Stimulated activated CD4-positive, alpha-beta T cell treated with anti-CD3 and anti-CD28 coated beads, Interleukin-4, amount 100 ng/mL, for 1 hour (primary cell): ENCODE measurements at places on chromosomes 3 and 15.

DNA sequence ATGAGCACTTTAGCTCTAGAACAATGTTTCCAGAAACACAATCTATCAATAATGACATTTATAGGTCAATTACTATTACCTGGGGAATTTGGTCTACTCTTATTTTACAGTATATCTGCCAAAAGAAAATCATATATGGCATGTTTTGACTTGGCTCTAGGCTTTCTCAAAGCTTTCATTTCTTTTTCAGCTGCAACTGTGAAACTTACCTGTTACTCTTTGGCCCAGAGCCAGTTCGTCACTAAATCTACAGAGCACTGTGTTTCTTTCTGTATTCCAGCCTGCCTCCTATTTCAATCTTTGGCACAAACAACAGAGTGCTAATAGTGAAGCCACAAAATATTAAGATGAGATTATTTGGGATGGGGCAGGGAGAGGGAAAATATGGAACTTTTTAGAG, 76.0 kb downstream of the P2RY1 start:
- no peak for DNase-seq

GRCh38 chr3:8762607-8763377, 6.6 kb downstream of the OXTR start:
- DNase-seq: no peak

- DNase-seq: no peak
Measured at GRCh38 chr3:97778152-97778551, 13.6 kb downstream of the ARL6 start.

DNA sequence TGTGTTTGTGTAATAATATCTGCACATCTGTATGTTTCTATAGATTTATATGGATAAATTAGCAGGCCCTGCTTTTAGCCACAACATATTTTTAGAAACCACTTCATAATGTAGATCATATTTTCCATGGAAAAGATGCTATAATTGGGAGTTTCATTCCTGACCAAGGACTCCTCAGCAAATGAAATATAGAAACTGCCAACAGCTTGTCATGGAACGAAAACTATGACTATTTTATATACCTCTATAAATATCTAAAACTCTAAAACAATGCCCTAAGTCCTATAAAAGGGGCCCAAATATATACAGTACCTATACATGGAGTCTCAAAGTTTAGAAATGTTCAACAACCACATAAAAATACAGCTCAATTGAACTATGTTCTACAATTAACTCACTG, 27.9 kb downstream of the EID1 start:
- no peak for DNase-seq

DNA sequence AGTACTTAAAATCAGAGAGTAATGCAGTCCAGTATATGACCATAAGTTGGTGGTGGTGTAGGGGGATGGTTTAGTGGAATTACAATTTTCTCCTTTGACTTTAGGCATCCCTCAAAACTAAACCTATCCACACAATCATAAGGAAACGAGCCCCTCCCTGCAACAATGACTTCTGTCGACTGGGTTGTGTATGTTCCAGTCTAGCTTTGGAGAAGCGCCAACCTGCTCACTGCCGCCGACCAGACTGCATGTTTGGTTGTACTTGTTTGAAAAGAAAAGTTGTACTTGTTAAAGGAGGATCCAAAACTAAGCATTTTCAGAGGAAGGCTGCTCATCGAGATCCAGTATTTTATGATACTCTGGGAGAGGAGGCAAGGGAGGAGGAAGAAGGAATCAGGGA, 52.8 kb downstream of the MGA start:
- no peak for DNase-seq
